ENCODE measurements at places on chromosomes 4 and X.
A peak's percentile ranks its signal among the peaks of the same experiment; 100 is the strongest.

DNA sequence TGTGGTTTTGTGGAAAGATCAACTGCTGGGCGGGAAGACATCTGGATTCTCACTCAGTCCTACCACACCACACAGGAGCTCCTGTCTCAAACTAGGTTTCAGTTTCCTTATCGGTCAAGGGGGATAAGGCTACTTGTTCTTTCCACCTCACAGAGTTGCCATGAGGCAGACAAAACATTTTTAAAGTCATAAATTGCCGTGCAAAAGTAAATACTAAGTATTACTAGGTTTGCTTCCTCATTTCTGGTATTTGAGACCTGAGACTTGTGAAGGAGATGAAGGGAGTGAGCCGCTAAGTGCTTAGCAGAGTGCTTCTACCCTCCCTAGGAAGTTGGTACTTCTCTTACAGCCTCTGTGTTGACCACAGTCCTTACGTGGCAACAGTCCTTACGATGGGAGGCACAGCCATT, 1.5 kb downstream of the LAP3 start:
- DNase-seq, result no peak

GRCh38 chrX:147322496-147322895, 508.0 kb upstream of the CXorf51A start:
- DNase-seq, result no peak

GRCh38 chr4:152690706-152691651, 11.2 kb upstream of the TMEM154 start:
- DNase-seq, result no peak

DNA sequence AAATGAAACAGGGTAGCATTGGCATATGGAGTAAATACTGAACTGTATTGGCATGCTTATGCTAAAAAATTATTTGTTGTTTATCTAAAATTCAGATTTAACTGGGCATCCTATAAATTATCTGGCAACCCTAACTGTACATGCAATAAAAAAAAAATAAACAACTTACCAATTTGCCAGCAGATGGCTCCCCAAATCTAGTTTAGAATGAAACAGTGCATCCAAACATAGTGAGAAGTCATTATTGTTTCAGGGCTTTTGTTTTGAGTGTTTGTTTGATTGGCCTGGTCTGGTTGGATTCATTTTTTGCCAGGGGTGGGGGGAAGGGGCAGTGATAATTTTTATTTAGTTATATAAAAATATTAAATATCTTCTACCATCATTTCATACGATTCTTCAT, 12.8 kb upstream of the NSUN7 start:
- DNase-seq, result no peak

- DNase-seq, result no peak
These were observed 90.5 kb upstream of the ZNF827 start for GRCh38 chr4:146029147-146029546.

- no peak for DNase-seq
These were observed 108.3 kb downstream of the JADE1 start for GRCh38 chr4:128917781-128918180.

- no peak for DNase-seq
These were observed 145.5 kb downstream of the SHOX start for GRCh38 chrX:776061-776460.

- DNase-seq, result no peak
These were observed 870.6 kb upstream of the SLIT2 start for GRCh38 chr4:19381068-19381467.

- no peak for DNase-seq
These were observed 113.5 kb downstream of the PRKX start for GRCh38 chrX:3599802-3600430.

- no peak for DNase-seq
These were observed 10.2 kb upstream of the GLOD5 start for GRCh38 chrX:48751343-48751742.

GRCh38 chr4:187236209-187236890, 512.7 kb upstream of the FAT1 start:
- DNase-seq, result no peak

GRCh38 chr4:1726146-1726934, 5.0 kb downstream of the TACC3 start:
- peak; percentile 92 for DNase-seq

- no peak for DNase-seq
These were observed 1449.2 kb downstream of the C4orf33 start for GRCh38 chr4:130545171-130545570.

GRCh38 chr4:8156617-8157016, 2.0 kb downstream of the ABLIM2 start:
- no peak for DNase-seq

DNA sequence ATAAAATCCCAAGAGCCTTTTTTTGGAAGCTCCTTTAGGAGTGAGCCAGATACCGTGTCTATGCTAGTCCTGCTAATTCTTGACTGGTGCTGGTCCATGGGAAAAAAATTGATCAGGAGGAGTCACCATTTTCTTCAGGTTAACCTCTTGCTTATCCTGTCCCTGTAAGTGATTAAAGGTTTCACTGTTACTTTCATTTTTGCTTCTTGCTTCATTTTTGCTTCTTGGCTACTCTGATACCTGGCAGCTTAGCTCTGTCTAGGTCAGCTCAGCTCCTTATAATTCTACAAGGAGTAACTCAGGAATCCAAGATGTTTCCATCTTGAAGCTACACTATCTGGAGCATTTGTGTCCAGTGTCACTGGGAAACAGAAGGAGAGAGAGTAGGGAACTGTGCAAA, 45.7 kb downstream of the AFM start:
- no peak for DNase-seq

GRCh38 chr4:139754938-139755337, 89.3 kb downstream of the MGST2 start:
- DNase-seq, result no peak

DNA sequence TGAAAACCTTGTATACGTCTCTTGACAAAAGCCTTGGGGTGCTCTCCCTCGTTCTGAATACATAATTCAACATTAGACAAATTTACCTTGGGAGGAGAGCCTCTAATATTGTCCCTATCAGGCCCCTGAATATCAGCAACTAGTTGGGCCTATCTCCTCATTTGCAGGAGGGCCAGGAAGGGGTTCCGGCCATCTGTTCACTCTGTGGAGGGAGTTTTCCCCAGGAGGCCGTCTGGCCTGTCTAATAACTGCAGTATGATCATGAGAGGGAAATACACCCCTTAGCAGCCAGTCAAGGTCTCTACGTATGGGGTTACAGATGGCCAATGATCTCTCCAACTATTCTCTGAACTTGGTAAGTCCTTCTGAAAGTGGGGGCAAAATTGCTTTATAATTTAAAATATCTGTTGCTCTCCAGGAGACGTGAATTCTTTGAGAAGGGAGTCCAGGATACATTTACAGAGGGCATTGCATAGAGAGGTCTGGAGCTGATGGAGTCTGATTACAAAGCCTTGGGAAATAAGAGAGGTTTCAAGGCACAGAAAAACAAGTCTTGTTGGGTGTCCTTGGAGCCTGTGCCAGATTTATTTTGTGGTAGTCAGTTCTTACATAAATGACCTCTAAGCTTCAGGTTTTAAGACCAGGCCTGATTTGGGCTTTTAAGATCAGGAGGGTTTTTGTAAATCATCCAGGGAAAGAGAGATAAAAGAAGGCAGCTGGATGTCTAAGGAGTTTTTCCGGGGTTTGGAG, 48.2 kb upstream of the UXT start:
- DNase-seq, result no peak

DNA sequence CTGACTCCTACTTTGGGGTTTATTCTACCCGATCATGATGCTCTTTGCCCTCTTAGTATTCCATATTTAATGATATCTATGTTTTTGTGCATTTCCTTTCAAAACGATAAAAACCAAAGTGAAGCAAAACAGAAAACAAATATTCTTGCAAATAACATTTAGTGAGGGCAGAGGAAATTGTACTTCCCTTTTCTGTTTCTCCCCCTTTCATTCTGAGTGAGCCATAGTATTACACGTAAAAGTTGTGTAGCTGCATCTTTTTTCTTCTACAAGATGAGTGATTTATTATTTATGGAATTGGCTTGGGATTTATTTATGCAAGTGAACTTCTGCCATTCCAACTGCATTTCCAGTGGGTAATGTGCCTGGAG, 109.9 kb downstream of the AFF2 start:
- DNase-seq, result no peak

GRCh38 chr4:153547520-153547919, 81.4 kb downstream of the TMEM131L start:
- DNase-seq, result no peak

- DNase-seq, result no peak
These were observed 88.4 kb downstream of the LCORL start for GRCh38 chr4:17933126-17933525.

- DNase-seq, result no peak
These were observed 210.0 kb downstream of the KLHL4 start for GRCh38 chrX:87727620-87728019.

- DNase-seq, result no peak
These were observed 89.9 kb downstream of the SLC10A6 start for GRCh38 chr4:86759298-86759697.

DNA sequence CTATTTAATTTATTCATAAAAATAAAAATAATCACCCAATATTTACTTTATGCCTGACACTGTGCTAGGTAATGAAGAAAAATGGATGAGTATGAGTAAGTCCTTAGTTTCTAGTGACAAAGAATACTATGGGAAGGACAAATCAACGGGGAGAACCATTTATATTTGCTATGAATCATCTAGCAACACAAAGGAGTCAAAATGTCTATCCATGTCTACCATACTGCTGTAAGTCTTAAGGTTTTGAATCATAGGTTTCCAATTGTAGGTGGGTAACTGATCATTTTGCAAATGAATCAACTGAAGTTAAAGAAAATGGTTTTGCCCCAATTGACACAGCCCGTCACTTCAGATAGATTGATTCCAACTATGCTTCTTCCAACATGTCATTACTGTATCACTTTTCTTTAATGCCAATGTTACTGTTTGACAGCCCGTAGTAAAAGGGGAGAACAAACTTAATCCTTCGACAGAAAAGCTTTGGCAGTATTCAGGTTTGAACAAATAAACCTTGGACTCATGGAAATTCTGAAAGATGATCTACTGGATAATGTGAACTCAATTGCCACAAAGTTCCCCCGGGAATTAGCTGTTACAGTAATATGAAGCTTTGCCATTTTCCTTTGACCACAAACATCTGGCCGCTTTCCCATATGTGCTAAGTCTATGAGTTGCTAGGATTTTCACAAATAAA, 3.2 kb downstream of the TDO2 start:
- DNase-seq, result no peak

DNA sequence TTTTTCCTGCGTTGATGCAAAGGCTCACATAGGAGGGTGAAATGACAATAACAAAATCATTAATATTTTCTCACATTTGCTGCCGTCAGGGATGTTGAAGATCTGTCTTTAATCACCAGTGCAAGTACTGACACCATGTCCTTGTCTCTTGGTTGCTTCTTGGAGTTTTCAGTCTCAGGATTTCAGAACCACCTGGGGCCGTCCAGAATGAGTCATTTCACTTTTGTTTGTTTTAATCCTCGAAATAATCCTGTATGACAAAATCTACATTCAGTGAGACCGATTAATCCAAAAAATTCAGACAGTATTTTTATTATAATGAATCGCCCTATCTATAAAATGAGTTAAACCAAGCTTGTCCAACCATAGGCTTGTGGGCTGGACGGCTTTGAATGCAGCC, 47.2 kb downstream of the NEIL3 start:
- DNase-seq, result no peak

DNA sequence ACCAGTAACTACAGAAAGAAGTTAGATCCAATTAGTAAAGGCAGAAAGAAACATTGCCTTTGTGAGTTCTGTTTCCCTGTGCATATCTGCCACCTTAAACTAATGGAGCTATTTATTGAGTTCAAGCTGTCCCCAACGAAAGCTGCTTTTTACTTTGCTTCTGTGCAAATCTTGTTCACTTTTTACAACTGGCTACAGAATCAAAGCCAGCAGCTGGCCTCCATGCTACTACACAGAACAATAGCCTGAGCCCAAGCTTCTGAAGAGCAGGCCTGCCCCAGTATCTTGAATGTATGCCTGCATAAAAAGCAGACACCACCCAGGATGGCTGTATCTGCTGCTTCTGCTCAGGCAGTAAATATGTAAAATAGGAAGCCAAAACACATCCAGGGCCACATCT, 28.1 kb downstream of the ANK2 start:
- no peak for DNase-seq

DNA sequence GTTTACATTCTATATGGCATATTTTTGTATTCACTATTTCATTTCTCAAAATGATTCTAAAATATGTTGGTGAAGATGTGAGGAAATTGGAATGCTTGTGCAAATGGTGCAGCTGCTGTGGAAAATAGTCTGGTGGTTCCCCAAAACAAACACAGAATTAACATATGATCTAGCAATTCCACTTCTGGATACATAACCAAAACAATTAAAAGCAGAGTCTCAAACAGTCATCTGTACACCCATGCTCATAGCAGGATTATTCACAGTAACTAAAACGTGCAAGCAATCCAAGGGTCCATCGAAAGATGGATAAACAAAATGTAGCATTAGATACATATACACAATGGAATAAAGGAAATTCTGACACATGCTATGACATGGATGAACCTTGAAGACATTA, 204.8 kb downstream of the FBXW7 start:
- DNase-seq, result no peak

DNA sequence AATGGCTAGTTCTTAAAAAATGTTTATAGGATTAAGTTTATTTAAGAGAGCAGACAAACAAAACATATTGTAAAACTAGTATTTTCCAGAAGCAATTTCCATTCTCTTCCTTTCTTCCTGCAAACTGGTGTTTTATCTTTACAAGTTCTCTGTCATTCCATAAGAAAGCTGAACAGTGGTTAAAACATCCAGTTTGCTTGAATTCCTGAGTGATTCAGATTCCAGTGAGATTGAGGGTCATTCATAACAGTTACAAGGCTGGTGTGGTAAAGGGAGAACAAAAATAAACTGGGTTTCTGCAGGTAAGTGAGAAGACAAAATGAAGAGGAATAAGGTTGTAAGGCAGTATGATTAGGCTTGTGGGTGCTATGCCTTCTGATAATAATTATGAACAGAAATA, 544.8 kb upstream of the DIPK2B start:
- no peak for DNase-seq

DNA sequence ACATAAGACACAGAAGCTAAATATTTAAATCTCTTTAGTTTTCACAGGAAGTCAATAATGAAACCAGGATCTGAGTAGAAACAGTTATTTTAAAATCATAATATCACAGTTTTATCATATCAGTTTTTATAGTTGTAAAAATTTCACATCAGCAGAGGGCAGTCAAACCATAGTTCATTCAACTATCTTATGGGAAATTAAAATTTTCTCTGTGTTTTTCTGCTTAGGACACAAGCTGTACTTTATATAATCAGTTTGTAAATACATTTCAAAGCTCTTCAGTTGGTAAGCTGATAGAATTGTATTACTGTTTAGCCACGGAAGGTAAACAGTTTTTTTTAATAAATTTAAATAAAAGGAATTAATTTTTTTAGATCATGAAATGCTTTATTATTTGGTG, 204.8 kb upstream of the NUDT6 start:
- no peak for DNase-seq

GRCh38 chr4:22897520-22898108, 204.9 kb downstream of the GBA3 start:
- DNase-seq, result no peak

All from activated T-cell treated with anti-CD3 and anti-CD28 coated beads, Interleukin-2, amount 50 U/mL, for 4 hours (primary cell).